ENCODE measurements at places on chromosomes 5 and 9. TPM values are rescaled to one million over a fixed set of nuclear protein-coding genes. Genes with fewer than 3 reads are reported as not detected.
A peak's percentile ranks its signal among the peaks of the same experiment; 100 is the strongest.

DNA sequence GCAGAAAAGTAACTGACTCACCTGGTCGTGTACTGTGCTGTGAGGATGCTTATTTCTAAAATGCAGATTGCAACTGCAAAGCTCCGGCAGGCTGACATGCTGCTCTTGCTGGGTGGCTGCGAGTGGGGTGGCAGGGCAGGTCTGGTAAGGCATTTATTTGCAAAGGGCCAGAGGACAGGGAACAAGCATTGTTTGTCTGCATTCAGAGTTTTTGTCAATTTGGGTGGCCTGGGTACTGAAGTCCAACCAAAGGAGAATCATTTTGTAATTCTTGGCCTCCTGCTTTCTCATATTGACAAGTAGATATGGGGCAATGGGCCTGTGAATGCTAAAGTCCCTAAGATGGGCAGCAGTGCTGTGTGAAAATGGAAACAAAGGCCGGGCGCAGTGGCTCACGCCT is at the start of gene C9:
TSS of gene C9 (minus strand) at position 129 of the 400 bp plus-strand sequence. CDS start at position 98, 31 bp downstream.
- no peak for ATAC-seq

- ATAC-seq, result peak; percentile 80
These were observed 118.0 kb downstream of the PRKACG start for GRCh38 chr9:68895741-68896478.

DNA sequence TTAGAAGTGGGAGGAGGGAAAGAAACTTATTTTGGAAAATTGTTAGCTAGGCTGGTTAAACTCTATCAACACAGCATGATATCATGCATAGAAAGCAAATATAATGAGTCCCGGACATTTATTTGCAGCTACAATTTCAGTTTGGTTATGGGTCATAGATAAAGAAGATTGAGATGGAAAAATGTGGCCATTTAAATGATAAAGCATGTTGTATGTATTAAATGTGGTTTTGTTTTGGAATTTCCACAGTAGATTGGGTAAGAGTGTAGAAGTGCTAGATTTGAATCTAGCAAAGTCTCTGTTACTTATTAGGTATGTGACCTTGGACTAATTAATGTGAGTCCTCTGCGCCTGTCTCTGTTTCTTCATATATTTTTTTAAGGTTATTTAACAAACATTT is 217.4 kb downstream of the KDM4C start:
- no peak for ATAC-seq

The P4HA2 gene
- 8.4 TPM for total RNA-seq

GRCh38 chr9:131116281-131117120 is 8.9 kb upstream of the NUP214 start:
- ATAC-seq, result no peak

The C5orf63 gene
- 11.0 TPM for total RNA-seq

DNA sequence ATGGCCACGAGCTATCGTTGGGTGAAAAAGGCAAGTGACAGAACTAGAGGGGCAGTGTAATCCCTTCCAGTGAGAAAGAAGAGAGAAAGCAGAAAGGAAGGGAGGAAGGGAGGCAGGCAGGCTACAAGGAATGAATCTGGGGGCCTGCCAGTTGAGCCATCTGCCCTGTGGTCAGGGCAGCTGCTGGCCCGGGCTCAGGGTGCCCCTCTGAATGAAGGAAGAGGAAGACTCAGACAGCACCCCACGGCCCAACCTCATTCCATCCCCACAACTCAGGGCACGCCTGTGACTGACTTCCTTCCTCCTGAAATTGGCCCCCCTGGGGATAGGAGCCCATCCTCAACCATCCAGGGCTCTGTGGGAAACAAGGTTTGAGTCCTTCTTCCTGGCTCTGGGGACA is 20.3 kb upstream of the FLT4 start:
- ATAC-seq, result no peak

The SECISBP2 gene
- 40.1 TPM for total RNA-seq

DNA sequence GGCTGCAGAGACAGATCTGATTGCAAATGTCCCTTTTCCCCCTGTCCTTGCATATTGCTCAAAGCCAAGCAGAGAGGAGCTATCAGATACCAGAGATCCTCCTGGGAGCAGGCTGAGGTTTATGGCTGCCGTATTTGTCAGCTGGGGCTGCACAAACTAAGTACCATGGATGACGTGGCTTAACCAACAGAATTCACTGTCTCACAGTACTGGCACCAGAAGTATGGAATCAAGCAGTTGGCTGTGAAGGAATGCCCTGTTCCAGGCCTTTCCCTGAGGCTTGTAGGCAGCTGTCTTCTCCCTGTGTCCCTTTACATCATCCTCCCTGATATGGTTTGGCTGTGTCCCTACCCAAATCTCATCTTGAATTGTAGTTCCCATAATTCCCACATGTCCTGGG is 2.6 kb downstream of the CFAP90 start:
- ATAC-seq, result no peak

- no peak for ATAC-seq
These were observed 309.1 kb downstream of the PSAT1 start for GRCh38 chr9:78606001-78606379.

The IRGM gene
- 1.4 TPM for total RNA-seq

The SLC6A19 gene
- total RNA-seq, result not detected

DNA sequence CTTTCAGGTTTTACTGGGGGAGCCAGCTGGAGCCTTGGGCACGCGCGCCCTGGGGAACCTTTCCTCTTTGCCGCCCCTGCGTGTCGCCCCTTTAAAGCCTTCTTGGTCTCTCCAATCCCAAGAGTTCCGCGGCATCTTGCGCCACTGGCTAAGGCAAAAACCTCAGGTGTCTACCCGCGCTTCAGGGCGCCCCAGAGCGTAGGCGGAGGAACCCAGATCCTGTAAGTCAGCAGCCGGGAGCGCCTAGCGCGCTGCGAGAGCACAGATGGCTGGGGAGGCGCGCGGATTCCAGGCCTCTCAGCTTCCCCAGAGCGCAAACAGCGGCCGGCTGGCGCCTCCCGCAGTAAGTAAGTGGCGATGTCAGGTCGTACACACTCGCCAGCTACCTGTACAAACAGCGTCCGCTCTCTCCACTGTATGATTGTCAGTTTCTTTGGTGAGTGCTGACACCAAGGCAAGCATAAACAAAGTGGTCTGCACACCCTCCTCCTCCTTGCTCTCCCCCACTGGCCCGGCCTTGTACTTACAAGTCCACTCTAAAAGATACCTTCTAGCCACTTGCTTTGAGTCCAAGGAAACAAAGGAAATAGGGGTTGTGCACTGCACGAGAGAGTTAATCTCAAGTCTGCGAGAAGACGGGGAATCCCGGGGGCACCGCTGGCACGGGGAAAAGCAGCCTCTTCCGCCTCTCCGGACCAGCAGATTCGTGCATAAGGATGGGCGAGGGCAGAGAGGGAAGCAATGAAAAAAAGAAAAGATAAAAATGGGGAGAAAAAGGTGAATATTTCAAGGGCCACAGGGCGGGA is 2.9 kb downstream of the HTR1A start:
- ATAC-seq, result no peak

- peak; percentile 26 for ATAC-seq
These were observed at the start of gene RNF183 for GRCh38 chr9:113302792-113303418. RNF183 (minus strand) TSS chr9:113303376; CDS start chr9:113298184, 5,192 bp downstream.

GRCh38 chr5:488241-488640 is 36.0 kb downstream of the SLC9A3 start:
- no peak for ATAC-seq

DNA sequence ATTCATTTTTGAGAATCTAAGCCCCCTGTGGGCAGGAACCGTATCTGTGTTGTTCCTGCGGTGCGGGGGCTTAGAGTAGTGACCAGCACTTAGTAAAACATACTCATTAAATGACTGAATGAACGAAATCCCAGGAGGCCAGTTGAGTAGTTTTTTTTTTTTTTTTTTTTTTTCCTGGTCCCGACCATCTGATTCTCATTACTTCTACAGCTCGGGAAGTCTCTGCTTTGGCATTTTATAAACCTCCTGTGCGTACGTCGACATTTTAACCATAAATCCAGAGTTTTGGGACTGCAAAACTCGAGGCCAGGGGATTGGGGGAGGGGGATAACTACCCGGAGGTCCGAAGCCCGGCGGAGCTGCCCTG is 31.5 kb upstream of the SPRY4 start:
- ATAC-seq, result no peak

DNA sequence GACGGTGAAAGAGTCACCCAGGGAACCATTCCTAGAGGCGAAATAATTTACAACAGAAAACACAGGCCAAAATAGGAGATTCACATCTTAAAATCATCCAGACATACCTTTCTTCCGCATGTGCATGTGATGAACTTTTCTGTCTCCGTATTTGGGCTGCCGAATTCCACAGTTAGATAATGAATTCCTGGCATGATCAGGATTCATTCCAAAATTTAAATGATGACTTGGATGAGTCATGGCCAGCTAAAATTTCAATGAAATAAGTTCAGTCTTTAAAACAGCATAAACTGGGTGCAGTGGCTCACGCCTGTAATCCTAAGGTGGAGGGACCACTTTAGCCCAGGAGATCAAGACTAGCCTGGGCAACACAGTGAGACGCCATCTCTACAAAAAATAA is 82.7 kb downstream of the DROSHA start:
- ATAC-seq, result no peak

DNA sequence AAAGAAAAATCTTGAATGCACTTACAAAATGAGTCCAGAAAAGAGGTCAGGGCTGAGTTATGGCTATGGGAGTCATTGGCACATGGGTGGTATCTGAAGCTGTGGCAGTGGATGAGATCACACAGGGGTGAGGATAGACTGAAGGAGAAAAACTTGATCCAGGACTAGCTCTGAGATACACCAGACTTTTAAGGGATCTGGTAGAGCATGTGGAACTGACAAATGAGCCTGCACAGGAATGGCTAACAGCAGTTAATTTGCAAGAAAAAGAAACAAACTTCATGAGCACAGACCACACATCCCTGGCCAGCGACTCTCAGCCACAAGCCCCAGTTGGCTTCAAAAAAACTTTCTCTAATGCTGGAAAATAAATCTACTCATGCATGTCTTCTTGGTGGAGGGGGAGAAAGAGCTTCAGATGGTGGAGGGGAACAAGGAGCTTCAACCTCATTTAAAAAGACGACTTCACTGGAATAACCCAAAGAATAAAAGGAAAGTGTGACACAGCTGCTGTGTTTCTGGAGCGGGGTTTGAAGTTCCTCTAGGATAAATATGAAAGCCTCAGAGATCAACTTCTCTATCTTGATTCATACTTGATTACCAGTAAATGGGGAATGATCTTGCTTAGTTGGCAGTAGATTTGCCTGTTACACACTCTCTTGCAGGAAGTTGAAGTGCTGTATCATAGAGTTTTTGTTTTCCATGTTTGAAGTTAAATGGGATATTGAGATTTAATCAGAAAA is 33.6 kb downstream of the TNFAIP8 start:
- ATAC-seq, result peak; percentile 26

DNA sequence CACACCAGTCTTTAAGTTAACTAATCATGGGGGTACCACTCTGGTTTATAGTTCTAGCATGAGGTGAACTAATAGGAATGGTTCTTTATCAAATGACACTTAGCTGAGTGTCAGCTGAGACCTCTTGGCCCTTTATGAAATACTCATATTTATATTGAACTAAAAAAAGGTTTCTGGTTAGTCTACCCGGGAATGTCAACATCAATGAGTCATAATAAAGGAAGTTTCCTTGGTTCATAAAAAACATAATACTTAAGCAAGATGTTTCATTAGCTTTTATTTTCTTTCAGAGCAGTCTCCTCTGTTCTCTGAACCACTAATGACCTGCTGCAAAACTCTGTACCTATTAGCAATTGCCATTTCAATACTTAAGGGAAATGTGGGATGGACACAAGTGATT is 13.7 kb downstream of the DAB2 start:
- no peak for ATAC-seq

DNA sequence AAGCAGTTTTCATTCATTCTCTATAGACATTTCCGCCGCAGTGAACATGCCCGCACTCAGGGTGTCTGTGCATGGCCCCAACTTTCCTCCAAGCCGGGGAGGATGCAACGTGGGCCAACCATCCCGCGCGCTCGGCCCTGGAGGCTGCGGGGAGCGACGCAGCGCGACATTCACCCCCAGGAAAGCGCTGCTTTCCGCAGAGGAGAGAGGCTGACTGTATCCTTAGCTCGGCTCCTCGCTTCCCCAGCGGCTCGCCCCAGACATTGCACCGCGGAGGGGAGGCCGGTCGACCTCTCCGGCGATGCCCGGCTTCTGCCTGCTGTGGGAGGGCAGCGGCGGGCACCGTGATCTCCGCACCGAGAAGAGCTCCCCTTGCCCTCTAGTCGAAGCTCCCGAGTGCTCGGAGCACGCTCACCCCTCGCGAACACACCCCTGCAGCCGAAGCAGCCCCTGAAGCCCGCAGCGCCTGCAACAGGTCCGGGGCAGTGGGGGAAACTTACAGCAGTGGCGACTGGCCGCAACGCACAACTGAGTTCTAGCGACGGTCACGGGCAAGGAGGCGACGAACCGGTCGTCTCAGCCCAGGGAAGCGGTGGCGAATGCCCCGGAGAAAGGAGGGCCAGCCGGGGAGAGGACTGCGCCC is 600 bp downstream of the ENC1 start:
- ATAC-seq, result peak; percentile 56

- ATAC-seq, result peak; percentile 18
These were observed 128.5 kb downstream of the RGS3 start for GRCh38 chr9:113591899-113592625.

The PRKAA1 gene
- total RNA-seq, result 39.2 TPM

GRCh38 chr5:160905285-160905684 is 53.3 kb upstream of the ATP10B start:
- ATAC-seq, result no peak

GRCh38 chr5:56962286-56962685 is 10.4 kb upstream of the MIER3 start:
- ATAC-seq, result no peak

DNA sequence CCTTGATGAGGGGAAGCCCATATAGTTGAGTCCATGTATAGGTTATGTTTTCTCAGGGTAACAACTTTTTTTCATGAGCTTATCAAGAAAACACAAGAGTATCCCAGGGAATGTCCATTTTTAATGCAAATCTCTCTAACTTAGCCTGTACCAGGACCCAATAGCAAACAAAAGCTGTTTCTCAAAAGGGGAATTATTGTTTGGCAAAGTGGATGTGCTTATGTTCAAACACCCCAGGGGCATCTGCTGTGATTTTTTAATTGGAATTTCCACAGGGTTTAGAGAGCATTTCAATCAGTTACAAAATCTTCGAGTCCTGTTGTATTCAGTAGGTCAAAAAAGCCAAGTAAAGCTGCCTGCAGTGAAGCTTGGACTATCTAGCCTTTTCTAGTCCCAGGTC is 33.4 kb upstream of the CSNK1G3 start:
- ATAC-seq, result no peak

DNA sequence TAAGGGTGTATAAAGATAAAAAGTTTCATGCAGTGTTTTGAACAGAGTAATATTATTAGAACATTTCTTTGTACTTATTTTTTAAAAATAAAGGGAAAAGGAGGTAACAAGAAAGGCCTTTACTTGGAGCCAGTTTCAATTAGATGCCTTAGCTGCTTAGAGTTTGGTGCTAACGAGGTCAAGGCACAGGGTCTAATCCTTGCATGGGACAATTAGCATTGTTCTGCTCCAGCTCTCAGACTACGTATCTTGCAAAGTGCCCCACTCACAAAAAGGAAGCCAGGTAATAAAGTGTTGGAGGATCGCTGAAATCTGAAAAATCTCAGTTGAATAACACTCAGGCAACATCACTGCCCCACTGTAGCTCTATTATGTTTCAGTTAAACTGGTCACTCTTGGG is 2011.3 kb downstream of the EFNA5 start:
- no peak for ATAC-seq
